ENCODE measurements at places on chromosomes 2 and 18. TPM values are rescaled to one million over a fixed set of nuclear protein-coding genes. Genes with fewer than 3 reads are reported as not detected.
A peak's percentile ranks its signal among the peaks of the same experiment; 100 is the strongest.

The CNDP1 gene
- total RNA-seq, result not detected

The CD8B2 gene
- total RNA-seq, result not detected

The PGAP1 gene
- total RNA-seq, result 16.1 TPM

The IL36G gene
- not detected for total RNA-seq

The IL36RN gene
- not detected for total RNA-seq

- H3K27me3 ChIP-seq, result no peaks in the 10 kb centered on the region
- H3K36me3 ChIP-seq, result no peaks in the 10 kb centered on the region
- H3K4me1 ChIP-seq, result no peaks in the 10 kb centered on the region
- no peak overlapping the region for H3K27ac ChIP-seq
Measured at GRCh38 chr18:45207328-45207727, 407.9 kb upstream of the SLC14A2 start.

GRCh38 chr2:100019499-100019898 is 122.9 kb downstream of the AFF3 start:
- DNase-seq, result no peak
- no peaks in the 10 kb centered on the region for H3K36me3 ChIP-seq
- H3K27me3 ChIP-seq, result no peaks in the 10 kb centered on the region
- H3K4me3 ChIP-seq, result no peak overlapping the region

DNA sequence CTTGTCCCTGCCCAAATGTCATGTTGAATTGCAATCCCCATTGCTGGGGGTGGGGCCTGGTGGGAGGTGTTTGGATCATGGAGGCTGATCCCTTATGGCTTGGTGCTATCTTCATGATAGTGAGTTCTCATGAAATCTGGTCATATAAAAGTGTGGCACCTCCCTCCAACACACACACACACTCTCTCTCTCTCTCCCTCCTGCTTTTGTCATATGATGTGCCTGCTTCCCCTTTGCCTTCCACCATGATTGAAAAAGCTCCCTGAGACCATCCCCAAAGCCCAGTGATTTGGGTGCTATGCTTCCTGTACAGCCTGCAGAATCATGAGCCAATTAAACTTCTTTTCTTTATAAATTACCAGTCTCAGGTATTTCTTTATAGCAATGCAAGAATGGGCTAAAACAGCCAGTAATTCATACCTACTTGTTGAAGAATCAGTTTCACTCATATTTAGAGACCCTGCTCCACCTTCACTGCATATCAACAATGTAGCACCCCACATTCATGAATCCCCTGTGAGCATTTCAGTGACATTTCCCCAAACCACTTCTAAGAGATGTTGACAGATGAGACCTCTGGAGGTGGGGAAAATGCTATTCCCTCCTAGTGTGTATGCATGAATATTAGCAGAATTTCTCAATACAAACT is 54.8 kb upstream of the STK17B start:
- no peak overlapping the region for H3K27ac ChIP-seq
- no peaks in the 10 kb centered on the region for H3K4me1 ChIP-seq
- H3K4me3 ChIP-seq, result no peak overlapping the region
- H3K27me3 ChIP-seq, result no peaks in the 10 kb centered on the region
- H3K36me3 ChIP-seq, result no peaks in the 10 kb centered on the region

DNA sequence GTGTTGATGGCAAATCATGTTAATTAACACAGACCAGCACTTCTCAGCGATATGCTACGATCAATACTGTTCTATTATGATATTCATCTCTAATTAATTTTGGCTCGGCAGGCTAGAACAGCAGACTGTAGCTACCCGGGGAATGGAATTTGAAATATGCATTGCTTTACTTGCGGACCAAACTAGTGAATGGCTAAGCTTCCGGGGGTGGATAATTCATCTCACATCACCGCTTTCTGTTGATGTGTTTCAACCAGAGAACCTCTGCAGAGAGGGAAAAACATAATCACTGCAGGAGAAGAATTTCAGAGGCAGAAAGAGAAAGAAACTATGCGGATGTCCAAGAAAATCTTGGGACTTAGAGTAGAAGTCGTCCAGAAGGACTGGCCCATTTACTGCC is 490.9 kb downstream of the STK39 start:
- no peak overlapping the region for H3K4me3 ChIP-seq
- H3K27me3 ChIP-seq, result no peaks in the 10 kb centered on the region
- no peaks in the 10 kb centered on the region for H3K4me1 ChIP-seq

DNA sequence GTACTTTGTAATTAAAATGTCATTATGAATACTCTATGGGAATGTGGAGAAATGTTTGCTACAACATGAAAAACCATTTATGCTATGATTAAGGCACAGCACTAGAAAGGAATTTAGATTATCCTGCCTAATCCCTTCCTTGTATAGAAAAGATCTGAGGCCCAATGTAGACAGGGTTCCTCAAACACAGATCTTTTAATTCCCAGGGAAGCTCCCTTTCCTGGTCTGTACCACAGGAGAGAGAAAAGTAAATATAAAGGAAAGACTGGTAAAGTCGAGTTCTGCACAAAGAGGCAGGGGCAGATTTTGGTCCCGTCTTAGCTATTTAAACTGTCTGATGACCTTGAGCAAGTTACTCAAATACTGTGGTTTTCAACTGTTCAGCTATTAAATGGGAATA is 84.7 kb downstream of the ICA1L start:
- no peak for DNase-seq
- no peaks in the 10 kb centered on the region for H3K4me1 ChIP-seq
- H3K36me3 ChIP-seq, result no peaks in the 10 kb centered on the region

DNA sequence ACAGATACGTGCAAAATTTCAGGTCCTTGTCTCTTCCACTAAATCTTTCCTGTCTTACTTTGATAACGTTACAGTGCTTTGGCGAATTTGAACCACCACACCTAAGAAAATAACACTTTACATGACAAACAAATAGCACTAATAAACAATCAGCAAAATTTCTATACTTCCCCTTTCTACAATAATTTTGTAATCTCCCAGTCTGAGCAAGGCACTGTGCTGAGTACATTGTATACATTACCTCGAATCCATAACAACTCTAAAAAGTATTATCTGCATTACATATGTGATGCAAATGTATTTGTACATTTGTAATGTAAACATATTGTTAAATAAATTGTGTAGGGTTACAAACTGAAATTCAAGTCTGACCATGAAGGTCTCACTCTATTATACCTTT is 49.9 kb downstream of the RTN4 start:
- H3K4me1 ChIP-seq, result peaks cover 16% of the 10 kb centered on the region
- no peak for DNase-seq
- no peaks in the 10 kb centered on the region for H3K36me3 ChIP-seq
- H3K4me3 ChIP-seq, result no peak overlapping the region
- H3K27me3 ChIP-seq, result no peaks in the 10 kb centered on the region

DNA sequence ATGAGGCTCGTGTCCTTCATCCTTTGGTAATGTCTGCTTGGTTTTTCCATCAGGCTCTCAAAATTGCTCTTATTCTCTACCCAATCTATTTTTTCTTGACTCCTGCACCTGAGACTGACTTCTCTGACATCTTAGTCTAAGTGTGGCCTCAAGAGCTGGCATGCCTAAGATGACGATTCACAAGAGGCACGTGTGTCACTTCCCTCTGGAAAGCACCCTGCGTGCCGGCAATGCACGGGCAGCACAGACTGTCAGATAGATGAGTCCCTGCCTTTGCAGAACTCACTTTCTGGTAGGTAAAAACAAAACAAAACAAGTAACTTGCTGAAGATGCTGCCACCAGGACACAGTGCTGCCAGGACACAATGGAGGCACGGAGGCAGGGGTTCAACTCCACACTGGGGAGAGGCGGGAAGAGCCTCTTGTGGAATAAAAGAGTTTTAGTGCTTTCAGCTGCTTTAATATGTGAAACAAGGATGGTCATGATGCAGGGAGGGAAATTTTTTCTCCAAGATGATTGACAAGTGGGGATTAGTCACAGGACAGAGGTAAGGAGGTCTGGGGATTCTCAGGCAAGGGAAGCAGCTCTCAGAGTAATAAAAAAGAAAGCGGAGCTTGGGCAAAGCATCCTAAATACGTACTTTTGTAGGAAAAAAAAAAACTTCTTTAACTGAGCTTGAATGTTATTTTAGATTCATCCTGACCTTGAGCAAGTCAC is 27.3 kb downstream of the CYB5A start:
- no peak overlapping the region for H3K27ac ChIP-seq
- no peaks in the 10 kb centered on the region for H3K4me1 ChIP-seq
- no peak for DNase-seq
- no peak overlapping the region for H3K4me3 ChIP-seq

- no peak overlapping the region for H3K27ac ChIP-seq
- H3K36me3 ChIP-seq, result no peaks in the 10 kb centered on the region
- H3K4me3 ChIP-seq, result no peak overlapping the region
- no peak for DNase-seq
- no peaks in the 10 kb centered on the region for H3K27me3 ChIP-seq
Measured at GRCh38 chr2:199364153-199364552, 93.6 kb downstream of the SATB2 start.

DNA sequence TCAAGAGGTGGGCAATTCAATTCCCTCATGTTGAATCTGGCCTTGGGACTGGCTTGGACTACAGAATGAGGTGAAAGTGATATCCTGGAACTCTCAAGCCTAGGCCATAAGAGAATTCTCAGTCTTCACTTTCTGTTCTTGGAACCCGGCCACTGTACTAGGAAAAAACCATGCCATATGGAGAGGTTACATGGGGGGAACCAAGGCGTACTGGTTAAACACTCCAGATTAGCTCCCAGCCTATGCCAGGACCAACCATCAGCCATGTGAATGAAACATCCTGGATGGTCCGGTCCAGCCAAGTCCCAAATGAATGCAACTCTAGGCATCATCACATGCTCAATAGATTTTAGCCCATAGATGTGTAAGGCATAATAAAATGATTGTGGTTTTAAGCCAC is 56.4 kb downstream of the ZNF385B start:
- no peak overlapping the region for H3K4me3 ChIP-seq
- no peaks in the 10 kb centered on the region for H3K27me3 ChIP-seq
- no peak overlapping the region for H3K27ac ChIP-seq
- H3K36me3 ChIP-seq, result no peaks in the 10 kb centered on the region

DNA sequence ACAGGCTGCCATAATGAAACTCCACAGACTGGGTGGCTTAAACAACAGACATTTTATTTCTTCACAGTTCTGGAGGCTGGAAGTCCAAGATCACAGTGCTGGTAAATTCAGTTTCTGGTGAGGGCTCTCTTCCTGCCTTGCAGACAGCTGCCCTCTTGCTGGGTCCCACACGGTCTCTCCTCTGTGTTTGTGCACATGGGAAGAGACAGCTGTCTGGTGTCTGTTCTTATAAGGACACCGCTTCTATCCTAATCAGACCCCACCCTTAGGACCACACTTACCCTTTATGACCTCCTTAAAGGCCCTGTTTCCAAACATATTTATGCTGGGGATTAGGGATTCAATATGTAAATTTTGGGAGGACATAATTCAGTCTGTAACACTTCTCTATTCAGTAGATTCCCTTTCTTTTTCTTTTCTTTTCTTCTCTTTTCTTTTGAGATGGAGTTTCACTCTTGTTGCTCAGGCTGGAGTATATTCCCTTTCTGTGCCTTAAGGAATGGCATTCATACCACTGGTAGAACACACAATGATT is 18.9 kb downstream of the CTIF start:
- no peak overlapping the region for H3K4me3 ChIP-seq
- peaks cover 13% of the 10 kb centered on the region for H3K4me1 ChIP-seq
- no peaks in the 10 kb centered on the region for H3K36me3 ChIP-seq
- DNase-seq, result no peak
- H3K27ac ChIP-seq, result no peak overlapping the region

- DNase-seq, result no peak
- no peak overlapping the region for H3K4me3 ChIP-seq
- no peak overlapping the region for H3K27ac ChIP-seq
- H3K27me3 ChIP-seq, result no peaks in the 10 kb centered on the region
- H3K36me3 ChIP-seq, result no peaks in the 10 kb centered on the region
Measured at GRCh38 chr2:133576714-133577113, 8.5 kb upstream of the NCKAP5 start.

DNA sequence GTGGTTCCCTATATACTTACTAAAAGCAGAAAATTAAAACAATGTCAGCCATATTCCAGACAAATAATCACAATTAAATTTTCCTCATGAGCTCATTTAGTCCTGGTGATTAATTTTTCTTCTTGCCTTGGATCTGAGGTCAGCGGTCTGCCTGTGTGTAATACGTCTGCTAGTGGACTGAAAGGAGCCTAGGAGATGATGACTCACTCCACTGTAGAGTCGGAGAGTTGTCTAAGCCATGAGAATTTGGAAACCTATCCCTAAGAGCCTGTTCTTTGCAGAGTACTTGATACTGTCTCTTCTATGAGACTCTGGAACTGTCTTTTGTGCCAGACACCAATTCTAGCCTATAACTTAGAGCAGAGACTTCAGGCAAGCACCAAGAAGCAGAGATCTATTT is 94.2 kb upstream of the RAB27B start:
- DNase-seq, result no peak
- no peak overlapping the region for H3K4me3 ChIP-seq
- no peak overlapping the region for H3K27ac ChIP-seq
- no peaks in the 10 kb centered on the region for H3K4me1 ChIP-seq
- H3K27me3 ChIP-seq, result no peaks in the 10 kb centered on the region

GRCh38 chr18:57794951-57795728 is 8.0 kb downstream of the ATP8B1 start:
- DNase-seq, result peak; percentile 56
- H3K36me3 ChIP-seq, result no peaks in the 10 kb centered on the region
- H3K27me3 ChIP-seq, result peaks cover 2% of the 10 kb centered on the region

DNA sequence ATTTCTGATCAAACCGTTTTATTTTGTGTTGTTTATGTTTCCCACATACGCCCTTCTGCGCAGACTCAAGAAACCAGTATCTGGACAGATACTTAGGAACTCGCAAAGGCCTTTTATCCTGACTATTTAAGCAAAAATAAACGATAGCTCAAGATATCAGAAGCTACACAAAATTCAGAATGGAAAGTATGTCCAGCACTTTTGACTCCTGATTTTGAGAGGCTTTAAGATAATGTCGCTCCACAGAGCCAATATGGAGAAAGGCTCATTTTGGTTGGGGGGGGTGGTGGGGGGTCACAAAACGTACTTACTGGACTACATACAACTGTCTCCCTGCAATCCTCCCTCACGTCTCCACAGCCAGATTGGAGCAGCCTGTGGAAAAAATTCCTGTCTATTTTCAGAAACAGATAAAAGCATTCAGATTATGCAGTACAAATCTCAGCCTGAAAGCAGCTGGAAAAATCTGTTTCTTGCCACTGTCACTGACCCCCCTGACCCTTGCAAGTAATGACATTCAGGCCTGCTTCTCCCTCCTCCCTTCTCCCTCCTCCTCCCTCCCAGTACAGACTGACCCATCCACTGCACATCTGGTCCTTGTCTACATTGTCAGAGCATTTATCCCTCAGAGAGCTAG is 34.9 kb upstream of the LCLAT1 start:
- peak overlapping the region; percentile 46 for H3K27ac ChIP-seq
- H3K36me3 ChIP-seq, result no peaks in the 10 kb centered on the region
- H3K4me3 ChIP-seq, result no peak overlapping the region
- no peaks in the 10 kb centered on the region for H3K27me3 ChIP-seq
- DNase-seq, result peak; percentile 26
- peaks cover 12% of the 10 kb centered on the region for H3K4me1 ChIP-seq
